HuH-7.5 (cell line): ENCODE measurements at places on chromosomes 12 and 14.

DNA sequence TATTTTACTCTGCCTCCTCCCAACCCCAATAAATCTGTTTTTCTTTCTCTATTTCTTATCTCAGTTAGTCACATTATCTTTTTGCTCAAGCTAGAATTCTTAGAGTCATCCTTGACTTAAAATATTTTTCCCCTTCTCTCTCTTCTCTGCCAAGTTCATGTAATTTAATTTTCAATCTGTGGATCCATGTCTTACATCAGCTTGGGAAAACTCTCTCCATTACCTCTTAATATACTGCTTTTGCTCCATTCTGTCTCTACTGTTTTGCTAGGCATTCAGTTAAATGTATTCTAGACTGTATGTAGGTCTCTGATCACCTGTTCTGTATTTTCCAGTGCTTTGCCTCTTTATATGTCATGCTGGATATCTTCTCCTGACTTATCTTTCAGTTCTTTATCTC, 51.0 kb upstream of the NR1H4 start:
- no peak for DNase-seq

DNA sequence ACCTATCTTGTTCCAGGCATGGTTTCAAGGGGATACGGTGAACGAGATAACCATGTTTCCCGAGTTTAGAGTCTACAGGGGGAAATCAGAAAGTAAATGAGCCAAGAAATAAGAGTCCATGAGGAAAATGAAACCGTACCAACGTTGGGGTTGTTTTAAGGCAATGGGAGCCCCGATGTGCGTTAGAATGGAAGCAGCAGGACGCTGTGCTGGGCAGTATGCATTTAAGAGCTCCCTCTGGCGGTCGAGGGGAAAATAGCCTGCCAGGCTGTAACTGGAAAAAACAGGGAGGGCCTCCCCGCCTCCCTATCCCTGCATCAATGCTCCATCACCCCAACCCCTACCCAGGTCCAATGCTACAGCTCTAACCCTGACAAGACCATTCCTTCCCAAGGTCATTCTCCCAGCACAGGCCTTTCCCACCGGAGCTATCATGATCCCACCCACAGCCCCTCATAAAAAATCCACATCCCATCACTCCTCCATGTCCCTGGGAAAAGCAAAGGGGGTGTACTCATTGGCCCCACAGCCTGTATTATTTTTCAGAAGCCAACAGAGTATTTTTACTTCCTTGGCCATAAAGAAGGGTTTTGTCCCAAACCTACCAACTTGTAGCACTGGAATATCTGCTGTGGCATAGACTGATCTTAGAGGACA, 226.3 kb upstream of the NOS1 start:
- DNase-seq: peak; percentile 43

- DNase-seq: peak; percentile 23
Observed at GRCh38 chr14:21987937-21988336, 314.3 kb upstream of the OR4E1 start.

- no peak for DNase-seq
Observed at GRCh38 chr14:104290756-104291122, 152.4 kb downstream of the KIF26A start.

GRCh38 chr12:4273652-4274395, at the start of gene CCND2:
TSS of gene CCND2 (plus strand) at chr12:4273762. CDS start at chr12:4274041, 279 bp downstream.
- DNase-seq: no peak

DNA sequence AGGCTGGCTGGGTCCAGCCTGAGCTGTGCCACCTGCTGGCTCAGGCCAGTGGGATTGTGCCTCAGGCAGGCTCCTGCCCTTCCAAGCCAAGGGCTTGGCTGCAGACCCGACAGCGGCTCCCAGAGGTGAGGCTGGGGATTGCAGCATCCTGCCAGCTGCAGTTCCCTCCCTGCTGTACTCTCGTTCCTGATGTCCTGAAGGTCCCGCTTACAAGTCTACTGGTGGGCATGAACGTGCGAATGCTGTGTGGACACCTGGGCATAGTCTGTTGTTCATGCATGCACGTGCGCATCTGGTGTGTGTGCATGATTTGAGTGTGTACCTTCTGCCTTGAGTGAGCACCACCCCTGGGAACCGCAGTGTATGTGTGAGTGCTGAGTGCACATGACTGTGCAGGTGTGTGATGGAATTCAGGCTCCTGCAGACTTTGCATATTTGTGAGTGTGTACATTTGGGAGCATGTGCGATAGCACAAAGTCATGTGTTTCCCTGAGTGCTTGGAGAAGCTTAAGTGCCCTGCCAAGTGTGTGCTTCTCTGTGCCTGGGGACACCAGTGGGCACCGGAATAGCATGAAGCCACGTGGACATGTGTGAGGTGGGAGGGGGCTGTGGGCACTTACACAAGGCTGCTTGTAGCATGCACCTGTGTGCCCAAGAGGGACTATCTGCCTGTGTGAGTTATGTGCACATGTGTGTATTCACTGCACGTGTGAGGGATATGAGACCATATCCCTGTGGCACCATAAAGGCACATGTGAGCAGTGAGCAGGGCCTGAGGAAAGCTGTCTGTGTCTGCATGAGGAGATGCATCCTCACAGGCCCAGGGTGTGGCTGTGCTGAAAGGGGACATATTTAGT, 19.3 kb upstream of the KRT7 start:
- peak; percentile 79 for DNase-seq

- DNase-seq: no peak
Observed at GRCh38 chr12:25151476-25151875, 43.5 kb downstream of the DNAI7 start.

DNA sequence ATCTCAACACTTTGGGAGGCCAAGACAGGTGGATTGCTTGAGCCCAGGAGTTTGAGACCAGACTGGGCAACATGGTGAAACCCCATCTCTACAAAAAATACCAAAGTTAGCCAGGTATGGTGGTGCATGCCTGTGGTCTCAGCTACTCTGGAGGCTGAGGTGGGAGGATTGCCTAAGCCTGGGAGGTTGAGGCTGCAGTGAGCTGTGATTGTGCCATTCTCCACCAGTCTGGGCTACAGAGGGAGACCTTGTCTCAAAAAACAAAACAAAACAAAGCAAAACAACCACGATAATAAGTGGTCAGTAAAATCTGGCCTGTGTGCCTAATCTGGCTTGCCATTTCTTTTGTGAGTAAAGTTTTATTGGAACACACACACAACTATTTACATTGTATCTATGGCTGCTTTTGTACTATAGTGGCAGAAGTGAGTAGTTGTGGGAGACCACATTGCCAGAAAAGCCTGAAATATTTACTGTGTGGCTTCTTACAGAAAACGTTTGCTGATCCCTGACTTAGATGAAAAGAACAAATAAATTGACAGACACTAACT, 19.4 kb upstream of the KLRG1 start:
- no peak for DNase-seq

- no peak for DNase-seq
Observed at GRCh38 chr12:121576851-121577391, 3.9 kb downstream of the KDM2B start.

- no peak for DNase-seq
Observed at GRCh38 chr12:53208877-53209463, 1.9 kb upstream of the ITGB7 start.

GRCh38 chr14:52063052-52063462, 5.8 kb downstream of the NID2 start:
- no peak for DNase-seq

DNA sequence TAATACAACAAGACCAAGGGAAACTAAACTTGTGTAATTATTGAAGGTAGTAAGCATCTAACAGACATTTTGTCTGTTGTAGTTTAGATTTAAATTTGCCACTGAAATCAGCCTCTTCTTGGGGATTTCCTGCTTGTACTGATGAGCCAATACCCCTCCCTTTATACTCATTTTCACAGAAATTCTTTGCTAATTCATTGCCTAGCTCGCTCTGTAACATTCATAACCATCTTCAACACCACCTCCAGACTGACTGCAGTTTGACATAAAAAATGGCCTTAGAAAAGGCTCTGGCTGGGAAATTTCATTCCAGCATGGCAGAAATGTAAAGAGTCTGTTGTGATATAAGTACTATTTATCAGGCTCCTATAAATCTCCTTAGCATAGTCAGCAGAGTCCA, 109.7 kb upstream of the FLRT2 start:
- DNase-seq: no peak

- peak; percentile 78 for DNase-seq
Observed at GRCh38 chr14:68824517-68825347, 31.9 kb upstream of the ZFP36L1 start.

GRCh38 chr14:77145975-77146740, 4.6 kb upstream of the ZDHHC22 start:
- no peak for DNase-seq

GRCh38 chr12:27140478-27140969, 58.1 kb upstream of the C12orf71 start:
- no peak for DNase-seq

GRCh38 chr14:45252366-45253069, 484 bp downstream of the MIS18BP1 start:
- no peak for DNase-seq

DNA sequence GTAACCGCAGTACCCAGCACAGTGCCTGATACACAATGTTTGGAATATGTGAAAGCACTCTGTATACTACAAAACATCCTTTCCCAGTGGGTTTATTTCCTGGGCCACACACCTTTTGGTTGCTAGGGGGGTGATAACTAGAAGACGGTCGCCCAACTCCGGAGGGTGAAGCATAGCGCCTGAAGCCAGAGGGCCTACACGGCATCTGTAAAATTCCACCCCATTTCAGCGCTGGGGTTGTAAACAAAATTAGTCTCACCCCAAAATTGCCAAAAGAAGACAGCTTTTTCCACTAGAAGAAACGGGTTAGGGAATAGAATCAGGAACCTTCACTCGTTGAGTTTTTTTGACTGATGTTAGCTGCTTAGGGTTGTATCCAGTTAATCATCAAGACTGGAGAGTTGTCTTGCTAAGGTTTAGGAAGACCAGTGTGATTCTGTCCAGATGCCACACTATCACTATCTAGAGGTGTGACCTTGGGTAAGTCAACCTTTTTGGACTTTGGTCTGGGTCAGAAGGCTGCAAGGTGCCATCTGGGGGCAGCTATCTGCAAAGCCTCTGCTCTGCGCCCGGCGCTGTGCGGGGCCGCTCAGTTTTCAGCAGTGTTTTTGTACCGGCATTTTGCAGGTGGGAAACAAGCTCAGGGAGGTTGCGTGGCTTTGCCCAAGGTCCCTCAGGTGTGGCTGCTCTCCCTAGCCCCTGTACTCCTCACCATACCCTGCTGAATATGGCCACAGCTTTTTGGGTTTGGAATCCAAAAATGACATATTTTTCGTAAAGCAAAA, 1.3 kb downstream of the ZNF839 start:
- DNase-seq: no peak
